T1000 (cell line): ENCODE measurements at places on chromosomes 3 and 15.

- no peak for DNase-seq
Measured at GRCh38 chr3:78090382-78090781, 1050.5 kb downstream of the ROBO2 start.

GRCh38 chr3:184531626-184532280 lies 29.8 kb upstream of the EPHB3 start:
- no peak for DNase-seq

GRCh38 chr3:46087871-46088270 lies 60.6 kb upstream of the XCR1 start:
- DNase-seq, result no peak

- DNase-seq, result no peak
Measured at GRCh38 chr15:74709892-74710291, 14.1 kb upstream of the EDC3 start.

- no peak for DNase-seq
Measured at GRCh38 chr3:36647423-36647853, 116.9 kb downstream of the DCLK3 start.

GRCh38 chr3:132554437-132554836 lies 42.6 kb upstream of the ACKR4 start:
- no peak for DNase-seq

- no peak for DNase-seq
Measured at GRCh38 chr3:31531452-31531991, 1.2 kb upstream of the STT3B start.

GRCh38 chr3:87796137-87796842 lies 262.5 kb downstream of the CGGBP1 start:
- no peak for DNase-seq

GRCh38 chr3:108292905-108293328 lies 3.4 kb upstream of the HHLA2 start:
- DNase-seq, result no peak

- DNase-seq, result peak; percentile 16
Measured at GRCh38 chr3:87260270-87260669, 16.1 kb downstream of the POU1F1 start.

- no peak for DNase-seq
Measured at GRCh38 chr3:184235381-184236032, 6.1 kb downstream of the VWA5B2 start.

DNA sequence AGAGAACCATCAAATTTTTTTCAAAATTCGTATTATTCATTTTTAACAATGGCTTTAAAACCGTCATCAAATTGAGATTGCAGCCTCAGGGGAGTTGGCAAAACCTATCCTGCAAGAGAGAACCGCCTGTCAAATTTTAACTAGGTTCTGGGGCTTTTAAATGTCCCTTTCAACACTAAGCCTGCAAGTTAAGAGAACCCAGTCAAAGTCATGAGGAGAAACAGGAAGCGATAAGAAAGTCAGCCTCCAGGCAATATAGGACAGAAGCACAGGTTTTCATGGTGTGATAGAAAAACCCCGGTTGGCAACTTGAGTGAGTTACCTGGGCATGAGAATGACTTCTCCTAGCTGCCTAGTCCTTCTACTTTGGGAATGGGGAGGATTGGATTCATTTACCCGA lies 59.8 kb downstream of the CPNE4 start:
- no peak for DNase-seq

DNA sequence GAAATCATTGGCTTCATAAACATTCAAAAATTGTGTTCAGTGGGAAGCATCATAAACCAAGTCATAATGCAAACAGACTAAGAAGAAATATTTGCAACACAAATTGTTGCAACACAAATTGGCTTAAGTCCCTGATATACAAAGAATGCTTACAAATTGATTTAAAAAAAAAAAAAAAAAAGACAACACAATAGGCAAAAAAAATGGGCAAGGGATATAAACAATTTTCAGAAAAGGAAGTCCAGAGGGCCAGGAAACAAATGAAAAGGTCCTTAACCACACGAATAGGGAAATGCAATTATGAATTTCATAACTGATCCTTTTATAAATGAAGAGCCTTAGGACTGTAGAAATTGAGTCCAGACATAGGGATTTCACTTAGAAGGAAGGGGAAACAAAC lies 98.9 kb downstream of the LRRK1 start:
- no peak for DNase-seq

DNA sequence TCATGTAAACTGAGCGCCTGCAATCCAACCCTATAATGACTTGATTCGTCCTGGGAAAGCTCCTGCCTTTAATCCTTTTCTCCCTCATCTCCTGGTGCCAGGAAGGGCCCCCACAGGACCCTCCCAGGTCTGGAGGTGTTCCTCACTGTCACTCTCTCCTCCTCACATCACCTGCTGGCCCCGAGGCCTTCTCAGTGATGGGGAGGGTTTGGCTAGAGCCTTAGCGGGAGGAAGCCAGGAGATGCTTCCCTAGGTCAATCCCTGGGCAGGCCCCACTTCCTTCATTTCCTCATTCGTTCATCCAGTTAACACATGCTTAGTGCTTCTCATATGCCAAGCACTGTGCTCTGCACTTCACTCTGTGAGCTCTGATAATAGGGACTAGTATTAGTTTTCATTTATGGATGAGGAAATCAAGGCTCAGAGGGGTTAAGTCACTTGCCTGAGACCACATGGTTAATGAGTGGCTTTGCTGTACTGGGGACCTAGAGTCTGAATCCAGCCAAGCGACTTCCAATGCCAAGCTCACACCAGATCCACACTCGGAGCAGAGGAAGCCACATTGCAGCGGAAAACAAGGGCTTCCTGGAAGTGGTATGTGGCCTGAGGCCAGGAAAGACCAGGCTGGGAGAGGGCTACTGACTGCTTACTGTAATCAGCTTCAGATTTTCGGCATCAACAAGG lies 50.3 kb upstream of the CHRNB4 start:
- DNase-seq, result no peak

DNA sequence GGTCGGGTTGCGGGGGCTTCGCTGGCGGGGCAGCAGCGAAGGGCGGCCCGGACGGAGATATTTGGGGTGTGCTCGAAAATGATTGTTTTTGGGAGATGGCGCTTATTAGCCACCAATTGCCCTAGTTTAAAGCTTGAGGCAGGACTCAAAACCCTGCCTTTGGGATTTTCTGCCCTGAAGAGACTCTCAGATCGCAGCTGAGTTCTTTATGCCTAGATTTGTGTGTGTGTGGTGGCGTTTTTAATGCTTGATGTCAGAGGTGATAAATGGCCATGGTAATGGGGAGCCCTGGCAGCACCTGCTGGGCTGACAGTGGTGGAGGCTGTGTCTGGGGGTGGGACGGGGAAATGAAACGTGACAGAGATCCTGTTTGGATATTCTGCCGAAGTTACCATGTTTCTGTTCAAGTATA lies 604 bp downstream of the KCTD6 start:
- no peak for DNase-seq

GRCh38 chr3:98596541-98597500 lies 3.4 kb upstream of the CPOX start:
- DNase-seq, result no peak

DNA sequence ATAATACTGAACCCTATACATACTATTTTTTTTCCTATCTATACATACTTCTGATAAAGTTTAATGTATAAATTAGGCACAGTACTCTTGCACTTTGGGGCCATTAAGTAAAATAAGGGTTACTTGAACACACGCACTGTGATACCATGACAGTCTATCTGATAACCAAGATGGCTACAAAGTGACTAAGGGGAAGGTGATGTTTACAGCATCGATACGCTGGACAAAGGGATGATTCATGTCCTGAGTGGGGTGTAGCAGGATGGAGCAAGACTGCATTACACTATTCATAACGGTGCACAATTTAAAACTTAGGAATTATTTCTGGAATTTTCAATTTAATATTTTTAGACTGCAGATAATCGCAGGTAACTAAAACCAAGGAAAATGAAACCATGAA lies 30.0 kb upstream of the SLC2A2 start:
- DNase-seq, result no peak

GRCh38 chr15:84609818-84610525 lies 9.2 kb downstream of the ZSCAN2 start:
- no peak for DNase-seq

DNA sequence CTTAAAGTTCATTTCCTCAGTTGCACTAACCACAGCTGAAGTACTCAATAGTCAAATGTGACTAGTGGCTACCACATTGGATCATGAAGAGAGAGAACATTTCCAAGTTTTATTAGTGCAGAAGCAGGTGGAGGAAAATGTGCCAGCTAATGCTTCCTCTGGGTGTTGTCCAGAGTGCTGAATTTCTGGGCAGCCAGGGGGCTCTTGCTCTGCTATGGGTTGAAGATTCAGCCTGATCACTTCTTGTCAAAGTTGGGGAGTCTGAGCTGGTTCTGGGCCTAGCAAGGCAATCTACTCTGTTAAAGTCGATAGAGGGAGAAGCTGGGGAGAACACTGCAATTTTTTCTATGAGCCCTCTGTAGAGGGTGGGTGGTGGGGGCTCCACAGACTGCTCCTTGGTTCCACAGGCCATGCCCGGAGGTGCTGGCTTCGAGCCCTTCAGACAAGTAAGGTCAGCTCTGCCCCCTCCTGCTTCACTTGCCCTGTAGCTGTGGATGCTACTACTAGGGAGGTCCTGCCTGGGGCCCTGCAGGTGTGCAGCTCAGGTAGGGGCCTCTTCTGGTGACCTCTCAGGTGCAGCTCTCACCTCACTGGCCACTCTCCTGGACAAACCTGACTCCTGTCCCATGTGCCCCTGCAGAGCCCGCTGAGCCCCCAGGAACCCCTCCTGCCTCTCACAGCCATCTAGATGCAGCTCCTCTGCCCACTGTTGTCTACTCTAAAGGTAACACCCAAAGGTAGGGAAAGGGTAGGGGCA lies 8.2 kb downstream of the ALG3 start:
- no peak for DNase-seq

- DNase-seq, result no peak
Measured at GRCh38 chr3:95265129-95265528, 1202.3 kb downstream of the NSUN3 start.

DNA sequence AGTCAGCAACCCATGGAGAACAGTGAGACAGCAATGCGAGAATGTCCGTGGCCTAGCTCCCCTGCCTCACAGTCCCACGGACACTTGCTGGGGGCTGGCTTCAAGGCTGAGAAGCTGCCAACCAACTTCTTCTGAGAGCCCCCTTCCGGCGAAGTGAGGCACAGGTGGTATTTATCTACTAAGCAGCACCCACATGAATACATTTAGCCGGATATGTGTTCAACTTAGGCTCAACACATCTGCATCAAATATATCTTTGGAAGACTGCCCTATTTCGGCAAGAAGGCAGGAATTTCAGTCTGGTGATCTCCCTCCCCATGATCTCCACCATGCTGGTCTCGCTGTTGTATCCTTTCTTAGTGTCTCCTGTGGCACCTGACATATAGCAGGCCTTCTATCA lies 340.9 kb upstream of the NR2E3 start:
- DNase-seq, result no peak

GRCh38 chr15:69863446-69863845 lies 234.3 kb downstream of the TLE3 start:
- no peak for DNase-seq

- no peak for DNase-seq
Measured at GRCh38 chr3:104992676-104993075, 374.0 kb upstream of the ALCAM start.

DNA sequence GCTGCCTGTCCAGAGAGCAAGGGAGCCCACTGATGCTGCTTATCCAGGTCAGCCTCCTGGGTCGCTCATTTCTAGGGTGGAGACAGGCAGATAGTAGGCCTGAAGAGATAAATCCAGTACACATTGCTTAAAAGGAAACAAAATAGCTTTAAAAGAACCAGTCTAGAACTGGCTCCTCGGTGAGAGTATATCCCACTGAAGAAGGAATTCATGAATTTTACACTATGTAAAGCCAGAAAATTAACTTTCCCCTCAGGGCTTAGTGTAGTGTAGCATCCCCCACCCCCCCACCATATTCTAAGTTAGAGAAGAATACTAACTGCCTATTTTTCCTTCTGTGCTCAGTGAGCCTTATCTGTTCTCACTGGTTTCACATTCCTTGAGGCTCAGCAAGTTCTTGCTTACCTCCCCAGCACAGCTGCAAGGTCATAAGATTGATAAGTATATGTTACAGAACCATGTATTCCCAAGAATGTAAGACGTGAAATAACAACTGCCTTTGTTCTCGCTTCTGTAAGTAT lies 30.5 kb upstream of the NOX5 start:
- DNase-seq, result no peak

GRCh38 chr3:112043621-112044201 lies 9.2 kb downstream of the TMPRSS7 start:
- DNase-seq, result no peak

GRCh38 chr3:191314109-191314728 lies 15.0 kb upstream of the CCDC50 start:
- DNase-seq, result no peak
